OCI-LY7 (cell line): ENCODE measurements at places on chromosomes 7 and 10. TPM values are rescaled to one million over a fixed set of nuclear protein-coding genes. Genes with fewer than 3 reads are reported as not detected.

DNA sequence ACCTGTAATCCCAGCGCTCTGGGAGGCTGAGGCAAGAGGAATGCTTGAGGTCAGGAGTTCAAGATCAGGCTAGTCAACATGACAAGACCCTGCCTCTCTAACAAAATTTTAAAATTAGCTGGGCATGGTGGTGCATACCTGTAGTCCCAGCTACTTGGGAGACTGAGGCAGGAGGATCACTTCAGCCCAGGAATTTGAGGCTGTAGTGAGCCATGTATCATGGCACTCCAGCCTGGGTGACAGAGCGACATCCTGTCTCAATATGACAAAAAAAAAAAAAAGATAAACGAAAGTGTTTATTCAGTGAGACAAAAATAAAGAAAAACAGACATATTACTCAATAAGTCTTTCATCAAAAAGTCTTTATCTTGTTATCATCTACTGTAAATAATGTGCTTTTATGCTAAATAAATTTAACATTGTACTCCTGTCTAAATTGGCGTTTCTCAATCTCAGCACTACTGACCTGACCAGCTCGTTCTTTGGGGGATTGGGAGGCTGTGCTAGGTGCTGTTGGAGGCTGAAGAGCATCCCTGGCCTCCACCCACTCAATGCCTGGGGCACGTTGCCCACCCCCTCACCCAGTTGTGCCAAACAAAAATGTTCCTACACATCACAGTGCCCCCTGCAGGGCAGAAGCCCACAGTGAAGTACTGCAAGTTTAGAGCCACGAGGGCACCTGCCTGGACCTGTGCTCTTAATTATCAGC is 57.7 kb downstream of the NCAPG2 start:
- peak; percentile 29 for DNase-seq

- DNase-seq, result no peak
These were observed 112.2 kb downstream of the LARP4B start for GRCh38 chr10:819326-819725.

- no peak for DNase-seq
These were observed 123.7 kb upstream of the FAM3C start for GRCh38 chr7:121519548-121520521.

GRCh38 chr10:6300106-6300783 is 97.5 kb downstream of the PFKFB3 start:
- peak; percentile 89 for DNase-seq

DNA sequence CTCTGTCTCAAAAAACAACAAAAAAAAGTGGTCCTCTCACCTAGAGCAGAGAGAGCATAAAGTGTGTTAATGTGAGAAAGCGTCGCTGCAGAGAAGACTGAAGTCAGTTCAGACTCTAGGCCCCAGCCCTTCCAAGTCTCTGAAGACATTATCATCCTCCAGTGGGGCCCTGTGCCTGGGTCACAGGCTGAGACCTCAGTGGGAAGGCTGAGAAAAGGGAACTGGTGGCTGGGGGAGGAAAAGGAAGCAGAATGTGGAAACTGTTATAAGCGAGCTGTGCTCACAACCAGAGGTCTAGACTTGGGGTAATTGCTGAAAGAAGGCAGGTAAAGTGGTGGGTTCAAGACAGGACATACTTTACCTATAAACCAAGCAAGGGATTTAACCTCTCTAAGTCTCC is 4.9 kb upstream of the RRP12 start:
- DNase-seq, result no peak

DNA sequence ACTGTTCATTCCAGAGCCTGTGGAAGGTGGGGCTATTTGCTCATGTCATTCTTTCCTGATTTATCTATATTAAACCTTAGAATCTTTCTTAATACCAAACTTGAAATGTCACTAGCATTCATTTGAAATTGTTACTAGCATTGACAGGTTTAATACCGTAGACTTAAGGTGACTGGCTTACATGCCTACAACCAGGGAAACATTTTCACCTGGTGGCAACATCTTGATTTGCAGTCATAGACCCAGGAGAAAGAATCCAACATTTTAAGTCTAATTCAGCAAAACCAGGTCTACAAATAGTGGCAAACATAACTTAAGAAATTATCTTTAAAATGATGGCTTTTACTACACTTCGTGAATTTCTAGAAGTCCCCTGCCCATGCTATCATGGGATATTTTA is 353.7 kb downstream of the HTR7 start:
- no peak for DNase-seq

GRCh38 chr7:149878523-149878921 is 4.8 kb downstream of the ATP6V0E2 start:
- no peak for DNase-seq

DNA sequence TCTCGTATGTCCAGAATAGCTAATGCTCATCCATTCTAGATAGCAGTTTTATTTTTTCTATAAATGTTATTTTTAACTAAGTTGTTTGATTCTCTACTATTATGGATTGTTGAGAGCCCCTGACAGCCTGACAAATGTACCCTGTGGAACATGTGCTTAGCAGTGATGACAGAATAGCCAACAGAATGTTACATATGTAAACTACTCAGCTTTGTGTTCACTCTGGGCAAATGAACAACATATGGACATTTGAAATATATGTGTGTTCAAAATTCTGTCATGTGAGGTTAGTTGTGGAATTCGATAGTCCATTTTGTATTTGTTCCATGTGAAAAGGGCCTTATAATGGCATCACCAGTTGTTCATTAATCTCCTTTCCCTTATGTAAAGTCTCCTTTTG is 199.7 kb downstream of the EXOC4 start:
- DNase-seq, result no peak

Gene CEP55
- 68.3 and 75.2 TPM in 2 replicates for total RNA-seq

Gene MYL10
- not detected in 2 replicates for total RNA-seq

Gene EXOC6
- total RNA-seq, result 9.4 and 12.5 TPM in 2 replicates
